ENCODE measurements at places on chromosomes 6 and 20. TPM values are rescaled to one million over a fixed set of nuclear protein-coding genes. Genes with fewer than 3 reads are reported as not detected.

The MDC1 gene
- 52.4 TPM for total RNA-seq

The PYGB gene
- total RNA-seq: 33.9 TPM

The TREM1 gene
- not detected for total RNA-seq

The CST2 gene
- total RNA-seq: not detected

DNA sequence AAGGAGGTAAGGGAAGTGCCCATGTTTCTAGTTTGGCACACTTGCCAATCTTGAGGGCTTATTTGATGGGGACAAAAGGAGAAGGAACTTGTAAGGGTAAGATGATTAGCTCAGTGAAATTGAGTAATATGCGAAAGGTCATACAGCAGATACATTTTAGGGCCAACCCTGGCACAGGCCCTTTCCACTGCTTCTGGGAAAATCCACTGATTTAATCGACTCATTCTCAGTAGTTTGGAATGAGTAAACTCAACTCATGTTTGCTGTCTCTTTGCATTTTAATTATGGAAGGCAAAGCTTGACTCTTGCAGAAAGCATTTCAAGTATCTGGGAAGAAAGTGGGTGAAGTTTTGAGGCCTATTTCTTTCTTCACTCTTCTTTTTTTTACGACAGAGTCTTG is 20.0 kb downstream of the PHF20 start:
- peaks cover 12% of the 10 kb centered on the region for H3K4me1 ChIP-seq
- H3K4me3 ChIP-seq: no peak overlapping the region
- H3K27ac ChIP-seq: no peak overlapping the region
- DNase-seq: no peak
- H3K36me3 ChIP-seq: peaks cover 26% of the 10 kb centered on the region
- no peaks in the 10 kb centered on the region for H3K27me3 ChIP-seq

DNA sequence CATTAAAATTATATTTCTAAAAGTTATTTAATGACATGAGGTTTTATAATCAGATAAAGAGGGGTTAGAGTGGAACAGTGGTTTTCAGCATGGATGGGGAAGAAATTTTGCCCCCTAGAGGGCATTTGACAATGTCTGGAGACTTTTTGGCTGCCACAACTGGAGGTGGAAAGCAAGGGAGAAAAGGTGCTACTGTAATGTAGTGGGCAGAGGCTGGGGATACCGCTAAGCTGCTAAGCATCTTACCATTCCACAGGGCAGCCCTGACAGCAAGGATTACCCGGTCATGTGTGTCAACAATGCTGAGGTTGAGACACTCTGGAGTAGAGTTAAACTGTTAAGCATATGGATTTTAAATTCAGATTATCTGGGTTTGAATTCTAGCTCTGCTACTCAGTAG is 52.9 kb upstream of the FABP7 start:
- no peak for DNase-seq
- H3K36me3 ChIP-seq: no peaks in the 10 kb centered on the region
- no peak overlapping the region for H3K4me3 ChIP-seq
- no peaks in the 10 kb centered on the region for H3K27me3 ChIP-seq
- no peak overlapping the region for H3K27ac ChIP-seq
- H3K4me1 ChIP-seq: no peaks in the 10 kb centered on the region

DNA sequence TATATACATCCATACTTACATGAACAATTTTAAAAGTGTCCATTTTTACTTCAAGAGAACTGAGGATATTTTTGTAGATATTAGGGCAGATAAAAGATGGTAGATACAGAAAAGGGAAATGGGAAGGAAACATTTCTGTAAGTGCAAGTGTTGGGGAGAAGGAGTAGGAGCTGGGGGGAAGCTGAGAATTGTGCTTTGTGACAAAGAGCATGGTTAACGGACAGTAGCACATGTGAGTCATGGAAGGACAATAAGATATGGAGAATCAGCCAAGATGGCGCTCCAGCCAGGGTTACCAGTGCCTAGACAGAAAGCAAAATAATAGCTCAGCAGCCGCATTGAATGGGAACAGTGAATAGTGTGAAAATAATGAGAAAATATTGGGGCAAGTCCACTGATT is 12.7 kb upstream of the HLA-DRB1 start:
- H3K36me3 ChIP-seq: peaks cover 12% of the 10 kb centered on the region
- H3K27ac ChIP-seq: peak overlapping the region; percentile 51
- no peak overlapping the region for H3K4me3 ChIP-seq
- DNase-seq: no peak
- H3K4me1 ChIP-seq: peaks cover 23% of the 10 kb centered on the region
- H3K27me3 ChIP-seq: peaks cover 12% of the 10 kb centered on the region

DNA sequence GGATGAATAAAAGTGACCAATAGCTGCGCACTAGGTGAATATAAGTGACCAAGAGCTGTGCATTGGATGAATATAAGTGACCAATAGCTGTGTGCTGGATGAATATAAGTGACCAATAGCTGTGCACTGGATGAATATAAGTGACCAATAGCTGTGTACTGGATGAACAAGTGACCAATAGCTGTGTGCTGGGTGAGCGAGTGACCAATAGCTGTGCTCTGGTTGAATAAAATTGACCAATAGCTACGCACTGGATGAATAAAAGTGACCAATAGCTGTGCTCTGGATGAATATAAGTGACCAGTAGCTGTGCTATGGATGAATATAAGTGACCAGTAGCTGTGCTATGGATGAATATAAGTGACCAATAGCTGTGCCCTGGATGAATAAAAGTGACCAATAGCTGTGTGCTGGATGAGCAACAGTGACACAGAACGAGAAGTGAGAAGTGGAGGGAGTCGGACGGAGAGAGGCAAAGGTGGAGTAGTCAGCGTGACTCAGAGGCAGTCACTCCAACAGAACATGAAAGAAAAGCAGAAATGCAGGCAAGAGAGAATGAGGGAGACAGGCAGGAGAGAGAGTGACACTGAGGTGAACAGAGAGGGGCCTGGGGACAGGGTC is 38.5 kb downstream of the RBM38 start:
- peaks cover 6% of the 10 kb centered on the region for H3K36me3 ChIP-seq
- H3K4me1 ChIP-seq: peaks cover 60% of the 10 kb centered on the region
- DNase-seq: no peak
- H3K27me3 ChIP-seq: peaks cover 7% of the 10 kb centered on the region
- H3K4me3 ChIP-seq: no peak overlapping the region

Data from activated CD8-positive, alpha-beta T cell treated with anti-CD3 and anti-CD28 coated beads, Interleukin-2, amount 10 ng/mL, durations not matched to agents 7 days and 5 days (primary cell).